Stimulated activated CD4-positive, alpha-beta T cell treated with anti-CD3 and anti-CD28 coated beads, Interleukin-1b, Interleukin-23, amount 100 ng/mL, for 1 hour (primary cell): ENCODE measurements at places on chromosomes 1 and 21.
A peak's percentile ranks its signal among the peaks of the same experiment; 100 is the strongest.

DNA sequence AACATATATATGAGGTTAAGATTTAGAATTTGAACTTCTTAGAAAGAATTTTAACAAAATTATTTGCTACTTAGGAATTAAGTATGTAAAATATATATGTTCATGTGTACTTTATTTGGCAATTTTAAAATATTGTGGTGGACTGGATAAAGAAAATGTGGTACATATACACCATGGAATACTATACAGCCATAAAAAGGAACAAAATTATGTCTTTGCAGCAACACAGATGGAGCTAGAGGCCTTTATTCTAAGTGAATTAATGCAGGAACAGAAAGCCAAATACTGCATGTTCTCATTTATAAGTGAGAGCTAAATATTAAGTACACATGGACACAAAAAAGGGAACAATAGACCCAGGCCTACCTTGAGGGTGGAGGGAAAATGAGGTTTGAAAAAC, 72.2 kb upstream of the FMN2 start:
- DNase-seq: no peak

DNA sequence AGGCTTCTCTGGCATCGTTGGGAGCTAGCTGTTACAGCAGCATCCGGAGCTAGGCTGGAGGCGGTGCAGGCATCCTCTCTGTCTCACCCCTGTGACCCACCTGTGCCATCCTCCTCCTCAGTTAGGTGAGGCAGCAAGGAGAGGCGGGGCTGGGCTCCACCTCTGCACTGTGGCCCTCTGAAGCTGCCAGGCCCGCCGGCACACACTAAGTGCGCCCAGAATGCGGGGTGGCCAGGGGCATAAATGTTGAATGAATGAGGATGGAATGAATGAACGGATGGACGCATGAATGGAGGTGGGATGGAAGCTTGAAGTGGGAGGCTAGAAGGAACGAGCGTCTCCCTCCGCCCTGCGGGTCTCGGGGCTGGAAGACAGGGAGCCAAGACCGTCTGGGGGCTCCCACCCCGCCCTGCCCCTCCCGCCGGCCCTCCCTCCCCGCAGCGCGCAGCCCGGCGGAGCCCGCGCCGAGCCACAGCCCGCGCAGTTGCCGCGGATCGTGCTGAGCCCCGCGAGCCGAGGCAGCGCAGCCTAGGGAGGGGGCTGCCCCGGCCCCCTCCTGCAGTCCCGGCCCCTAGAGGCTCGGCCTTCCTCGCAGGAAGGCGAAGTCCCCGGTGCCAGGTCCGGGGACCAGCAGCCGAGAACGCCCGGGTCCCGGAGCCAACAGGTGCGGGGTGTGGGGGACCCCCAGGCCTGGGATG, at the start of gene HCRTR1:
Gene HCRTR1 (plus strand): TSS at position 472 of the 698 bp plus-strand sequence. CDS start 1,504 bp downstream, outside the sequence.
- DNase-seq: no peak

DNA sequence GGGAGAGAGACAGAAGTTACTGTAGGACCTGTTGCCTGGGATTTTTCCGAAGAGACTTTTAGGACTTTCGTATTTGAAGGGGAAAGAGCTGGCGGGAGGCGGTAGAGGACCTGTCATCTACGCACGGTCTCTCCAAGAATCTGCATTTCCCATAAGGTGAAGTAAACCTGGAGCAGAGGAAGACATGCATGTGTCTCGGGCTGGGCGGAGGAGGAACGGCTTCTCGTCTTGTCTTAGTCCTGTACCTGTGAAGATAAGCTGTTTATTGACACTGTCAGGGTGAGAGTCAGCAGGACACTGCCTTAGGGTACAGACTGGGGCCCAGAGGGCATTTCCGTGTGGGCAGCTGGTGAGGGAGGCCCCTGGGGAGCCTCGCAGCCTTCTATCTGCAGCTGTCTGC, 123.4 kb upstream of the COL6A1 start:
- DNase-seq: no peak

DNA sequence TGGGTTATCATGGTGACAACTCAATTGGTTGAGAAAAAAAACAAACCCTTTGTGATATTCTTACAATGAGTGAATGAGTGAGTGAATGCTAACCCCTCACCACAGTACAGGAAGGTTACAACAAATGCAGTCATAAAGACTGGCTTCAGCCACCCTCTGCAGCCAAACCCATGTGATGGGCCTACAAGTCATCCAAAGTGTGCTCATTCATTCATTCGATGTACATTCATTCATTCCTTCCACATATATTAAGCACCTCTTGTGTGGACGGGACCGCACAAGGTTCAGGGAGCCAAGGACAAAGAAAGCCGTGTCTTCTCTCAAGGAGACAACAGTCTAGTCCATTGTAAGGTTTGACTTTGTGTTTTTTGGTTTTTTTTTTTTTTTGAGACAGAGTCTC, 49.4 kb downstream of the WDR4 start:
- DNase-seq: no peak

- no peak for DNase-seq
Observed at GRCh38 chr1:56838759-56839158, 15.8 kb upstream of the C8A start.

DNA sequence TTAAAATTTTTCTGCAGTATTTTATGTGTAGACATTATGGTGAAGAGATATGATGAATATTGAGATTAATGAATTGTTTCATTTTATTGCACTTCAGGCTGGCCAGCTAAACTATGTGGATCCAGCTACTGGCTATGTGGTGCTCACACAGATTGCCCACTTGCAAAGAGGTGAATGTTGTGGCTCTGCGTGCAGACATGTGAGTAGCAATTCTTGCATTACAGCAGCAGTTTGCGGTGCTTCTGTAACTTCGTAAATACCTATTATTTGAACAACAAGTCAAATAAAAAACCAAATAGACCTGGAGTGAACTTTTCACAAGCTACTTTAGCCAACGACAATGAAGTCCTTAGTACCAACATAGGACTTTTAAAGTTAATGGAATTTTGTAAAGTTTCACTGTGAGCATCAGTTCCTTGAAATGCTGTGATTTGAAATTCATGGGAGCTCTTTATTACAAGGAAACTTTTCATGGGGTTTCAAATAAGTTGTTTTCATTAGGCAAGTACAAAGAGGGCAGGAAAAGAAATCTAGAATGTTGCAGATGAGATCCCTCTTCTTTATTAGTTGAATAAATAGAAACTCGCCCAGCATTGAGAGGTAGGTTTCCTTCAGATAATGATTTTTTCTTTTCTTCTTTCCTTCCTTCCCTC, 3.4 kb downstream of the C1orf53 start:
- DNase-seq: no peak

DNA sequence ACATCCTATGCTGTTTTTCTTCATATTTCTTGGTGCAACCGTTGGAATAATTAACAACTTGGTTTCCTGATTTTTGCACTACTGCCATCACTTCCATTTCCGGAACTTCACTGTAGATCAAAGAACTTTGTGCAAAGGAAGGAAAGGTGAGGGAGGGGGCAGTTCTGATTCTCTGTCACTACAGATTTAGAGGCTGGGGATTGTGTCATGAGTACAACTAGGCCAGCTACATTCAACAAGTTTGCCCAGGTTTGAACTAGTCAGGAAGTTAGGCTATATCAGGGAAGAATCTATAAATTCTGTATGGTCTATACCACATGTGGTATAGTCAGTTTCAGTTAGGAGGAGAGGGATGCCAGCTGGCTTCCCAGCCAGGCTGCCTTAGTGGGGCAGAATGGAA, 84.2 kb downstream of the RGL1 start:
- DNase-seq: no peak

DNA sequence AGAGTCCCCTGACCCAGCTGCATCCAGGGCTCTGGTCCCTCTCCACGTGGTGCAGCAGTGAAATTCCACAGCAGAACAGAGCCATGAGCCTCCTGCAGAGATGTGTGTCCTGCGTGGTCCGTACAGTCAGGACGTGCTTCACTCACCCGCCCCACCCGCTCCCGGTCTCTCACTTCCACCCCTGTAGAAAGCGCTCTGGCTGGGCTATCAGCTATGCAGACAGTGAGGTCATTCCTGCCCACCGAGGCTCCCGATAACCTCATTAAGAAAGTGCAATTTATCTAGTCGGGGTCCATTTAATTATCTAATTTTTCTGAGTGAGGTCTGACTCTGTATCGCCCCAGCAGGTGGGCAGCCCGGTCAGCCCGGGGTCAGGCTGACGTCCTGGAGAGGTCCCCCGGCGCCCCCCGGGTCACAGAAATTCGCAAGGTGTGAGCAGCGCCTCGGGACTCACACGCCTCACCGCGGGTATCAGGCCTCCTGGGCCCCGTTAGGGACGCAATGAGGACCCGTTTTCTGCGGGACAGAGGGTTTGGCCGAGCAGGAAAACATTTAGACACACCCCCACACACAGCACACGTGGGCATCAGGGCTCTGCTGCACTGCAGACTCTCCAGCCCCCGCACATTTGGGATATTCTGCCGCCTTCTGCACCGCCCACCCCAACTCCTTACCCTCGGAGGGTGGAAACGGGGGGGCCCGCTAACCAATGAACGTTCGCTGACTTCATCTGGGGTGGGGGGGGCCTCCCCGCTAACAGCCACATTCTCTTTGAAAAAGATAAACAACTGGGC, 76.7 kb downstream of the PRDM16 start:
- DNase-seq: no peak

DNA sequence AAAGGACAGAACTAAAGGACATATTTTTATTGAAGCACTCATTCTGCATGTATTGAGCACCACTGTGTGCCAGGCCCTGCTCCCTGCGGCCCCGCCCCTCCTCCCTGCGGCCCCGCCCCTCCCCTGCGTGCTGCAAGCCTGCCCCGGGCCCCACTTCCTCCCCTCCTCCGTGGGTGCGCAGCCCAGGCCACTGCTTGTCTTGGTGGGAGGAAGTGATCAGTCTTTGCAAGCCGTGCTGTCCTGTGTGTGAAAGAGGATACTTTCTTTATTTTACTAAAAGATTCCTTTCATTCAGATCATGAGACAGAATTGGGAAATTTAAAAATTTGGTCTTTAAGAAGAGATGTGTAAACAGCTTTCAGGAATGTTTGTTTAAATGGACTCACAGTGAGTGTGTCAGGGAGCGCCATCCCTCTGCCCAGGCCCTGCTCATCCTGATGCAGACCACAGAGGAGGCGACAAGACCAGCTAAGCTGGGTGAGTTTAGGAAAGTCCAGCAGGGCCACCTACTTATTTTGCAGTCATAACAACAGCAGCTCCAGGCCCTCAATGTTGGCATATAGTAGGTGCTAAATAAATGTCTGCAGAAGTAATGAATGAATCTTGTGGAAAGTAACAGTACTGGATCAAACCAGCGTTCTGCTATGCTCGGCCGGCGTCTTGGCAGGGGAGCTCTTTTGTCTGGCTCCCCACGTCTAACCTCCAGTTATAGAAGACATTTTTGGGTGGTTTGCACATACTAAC, 88.3 kb upstream of the SELENON start:
- peak; percentile 22 for DNase-seq

DNA sequence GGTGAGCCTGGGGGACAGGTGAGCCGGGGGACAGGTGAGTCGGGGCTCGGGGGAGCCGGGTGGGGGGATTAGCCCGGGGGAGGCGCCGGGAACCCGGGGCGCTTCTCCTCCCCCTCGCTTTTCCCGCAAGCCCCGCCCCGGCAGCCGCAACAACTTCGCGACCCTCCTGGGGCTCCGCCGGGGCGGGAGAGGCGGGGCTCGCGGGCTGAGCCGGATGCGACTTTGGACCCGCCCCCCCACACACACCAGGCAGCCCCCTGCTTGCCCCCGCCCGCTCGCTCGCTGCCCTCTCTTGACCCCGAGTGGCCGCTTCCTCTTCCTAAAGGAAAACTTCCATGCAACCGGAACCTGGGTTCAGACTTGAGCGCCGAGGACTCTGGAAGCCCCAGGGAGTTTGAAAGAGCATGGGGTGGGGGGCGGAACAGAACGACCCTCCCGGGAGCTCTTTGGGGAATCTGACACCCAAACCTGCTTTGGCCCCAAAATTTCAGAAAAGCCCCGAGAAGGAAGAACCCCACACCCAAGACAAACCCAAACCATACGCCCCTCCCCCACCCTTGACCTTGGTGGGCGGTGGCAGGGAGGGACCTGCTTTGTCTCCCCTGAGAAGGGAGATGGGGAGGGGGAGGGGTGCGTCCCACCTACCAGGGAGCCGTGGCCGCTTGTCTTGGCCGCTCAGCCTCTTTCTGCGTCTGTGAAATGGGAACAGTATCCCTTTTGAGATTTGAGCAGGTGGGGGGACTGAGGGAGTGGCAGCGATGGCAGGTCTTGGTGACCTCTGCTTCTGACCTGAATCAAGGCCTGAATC, 550 bp downstream of the ARHGEF16 start:
- no peak for DNase-seq

DNA sequence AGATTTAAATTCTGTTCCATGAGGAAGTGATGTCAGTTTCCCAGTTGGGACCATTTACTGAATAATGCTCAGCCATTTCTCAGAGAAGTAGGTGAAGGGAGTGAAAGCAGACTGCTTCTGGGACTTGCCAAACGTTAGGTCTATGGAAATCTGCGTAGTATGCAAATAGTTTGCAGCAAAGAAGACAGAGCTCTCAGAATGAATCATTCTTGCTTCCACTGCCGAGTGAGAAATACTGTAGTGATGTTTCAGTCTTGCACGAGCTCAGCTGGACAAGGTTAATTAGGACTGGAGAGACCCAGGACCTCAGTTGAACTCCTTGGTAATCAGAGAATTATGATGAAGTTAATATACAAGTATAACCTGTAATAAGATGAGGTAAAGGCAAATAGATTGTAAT, 317.7 kb upstream of the DAB1 start:
- DNase-seq: no peak

- no peak for DNase-seq
Observed at GRCh38 chr1:151596166-151596953, 15.5 kb upstream of the SNX27 start.

DNA sequence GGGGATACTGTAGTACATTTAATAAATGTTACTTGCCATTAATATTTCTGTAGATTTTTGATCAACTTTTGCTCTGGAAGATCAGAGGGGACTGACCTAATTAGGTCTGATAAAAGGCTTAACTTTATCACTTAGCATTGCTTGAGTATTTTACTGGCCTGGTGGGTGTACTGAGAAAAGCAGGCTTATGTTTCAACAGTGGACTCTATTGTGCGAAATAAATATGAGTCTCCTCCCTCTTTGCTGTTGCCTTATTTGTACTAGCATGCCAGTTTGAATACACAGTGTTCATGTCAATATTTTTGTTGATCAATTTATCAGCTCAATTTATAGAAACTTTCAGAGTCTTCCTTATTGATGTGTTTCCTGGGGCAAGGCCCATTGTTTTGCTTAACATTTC, 49.1 kb downstream of the EBNA1BP2 start:
- no peak for DNase-seq

DNA sequence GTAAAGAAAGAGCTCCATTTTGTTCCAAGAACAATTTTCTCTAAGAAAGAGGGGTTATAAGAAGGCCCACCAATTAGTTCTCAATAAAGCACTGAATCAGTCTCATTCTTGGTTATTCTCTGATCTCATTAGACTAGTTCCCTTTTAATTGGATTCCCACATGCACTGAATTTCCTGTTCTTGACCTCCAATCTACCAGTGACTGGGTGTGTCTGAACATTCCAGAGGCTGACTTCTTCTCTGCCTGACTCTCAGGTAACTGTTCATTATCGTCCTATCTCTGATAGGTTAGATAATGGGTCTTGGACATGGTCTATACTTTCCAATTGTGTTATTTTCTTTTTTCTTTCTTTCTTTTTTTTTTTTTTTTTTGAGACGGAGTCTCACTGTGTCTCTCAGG, 22.7 kb downstream of the PTGS2 start:
- no peak for DNase-seq
